CD4-positive, alpha-beta T cell treated with Interleukin-2 at 100 ng/mL for 4 hours (primary cell): ENCODE measurements at places on chromosomes 6 and 20.

GRCh38 chr6:119896806-119897205 is 547.2 kb upstream of the MAN1A1 start:
- no peak for DNase-seq

DNA sequence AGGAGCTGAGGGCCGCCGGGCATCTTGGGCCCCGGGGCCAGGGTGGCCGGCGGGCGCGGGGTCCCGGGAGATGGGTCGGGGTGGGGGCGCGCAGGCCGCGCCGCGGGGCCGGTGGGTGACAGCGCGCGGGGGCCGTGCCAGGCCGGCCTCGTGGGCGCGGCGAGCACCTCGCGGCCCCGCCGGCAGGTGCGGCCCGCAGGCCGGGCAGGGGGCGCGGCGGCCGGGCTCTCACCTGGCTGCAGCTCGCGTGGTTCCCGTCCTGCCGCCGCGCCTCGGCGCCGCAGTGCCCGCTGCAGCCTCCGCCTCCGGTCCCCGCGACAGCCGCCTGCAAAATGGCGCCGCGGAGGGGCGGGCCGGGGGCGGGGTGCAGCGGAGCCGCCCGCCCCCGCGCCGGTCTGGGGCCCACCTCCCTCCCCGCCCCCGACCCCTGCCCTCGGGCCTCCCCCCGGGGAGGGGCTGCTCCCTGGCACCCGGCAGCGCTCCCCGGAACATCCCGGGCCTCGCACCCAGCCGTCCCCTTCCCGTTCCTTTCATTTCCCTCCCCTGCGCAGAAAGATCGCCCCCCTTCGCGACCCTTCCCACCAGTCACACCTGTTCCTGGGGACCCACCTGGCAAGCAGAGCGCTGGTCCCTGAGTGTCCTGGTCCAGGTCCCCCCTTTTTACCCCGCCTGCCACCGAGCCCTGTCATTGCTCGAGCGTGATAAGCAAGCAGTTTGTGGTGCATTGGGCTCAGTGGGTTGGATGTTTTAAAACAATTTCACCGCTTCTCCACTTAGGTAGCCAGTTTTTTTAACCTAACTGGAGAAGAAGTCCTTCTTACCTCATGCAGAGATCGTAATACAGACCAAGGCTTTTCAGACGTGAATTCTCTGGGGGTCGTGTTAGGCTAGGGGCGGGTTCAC is at the start of gene SLC23A2:
Gene SLC23A2 (minus strand): TSS at position 337 of the 903 bp plus-strand sequence. CDS start 68,948 bp downstream, outside the sequence.
- peak; percentile 31 for DNase-seq

DNA sequence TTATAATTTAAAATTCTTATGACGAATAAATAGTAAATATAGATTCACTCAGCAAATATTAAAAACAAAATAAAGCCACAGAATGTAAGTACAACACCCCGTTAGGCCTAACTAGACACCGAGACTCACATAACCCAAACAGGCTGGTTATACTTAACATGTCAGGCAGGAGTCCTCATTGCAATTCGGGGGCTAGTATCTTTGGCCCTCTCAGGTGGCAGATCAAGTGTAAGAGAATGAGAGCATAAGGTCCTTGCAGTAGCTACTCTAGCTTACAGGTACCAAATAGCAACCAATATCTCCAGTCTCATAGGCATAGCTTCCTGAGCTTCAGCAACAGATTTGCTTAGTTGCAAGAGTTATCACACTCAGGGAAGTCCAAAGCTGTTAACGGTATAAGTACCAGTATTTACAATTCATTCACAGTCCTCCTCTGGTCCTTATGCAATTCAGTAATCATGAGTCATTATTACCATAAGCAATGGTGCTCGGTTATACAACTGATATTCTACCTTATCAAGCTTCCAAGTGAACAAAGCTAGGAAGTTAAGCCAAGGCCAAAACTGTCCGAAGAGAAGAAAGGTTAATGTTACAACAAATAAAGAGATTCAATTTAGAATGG is 20.1 kb downstream of the REV3L start:
- no peak for DNase-seq

GRCh38 chr20:39111359-39112177 is 149.4 kb downstream of the DHX35 start:
- no peak for DNase-seq

DNA sequence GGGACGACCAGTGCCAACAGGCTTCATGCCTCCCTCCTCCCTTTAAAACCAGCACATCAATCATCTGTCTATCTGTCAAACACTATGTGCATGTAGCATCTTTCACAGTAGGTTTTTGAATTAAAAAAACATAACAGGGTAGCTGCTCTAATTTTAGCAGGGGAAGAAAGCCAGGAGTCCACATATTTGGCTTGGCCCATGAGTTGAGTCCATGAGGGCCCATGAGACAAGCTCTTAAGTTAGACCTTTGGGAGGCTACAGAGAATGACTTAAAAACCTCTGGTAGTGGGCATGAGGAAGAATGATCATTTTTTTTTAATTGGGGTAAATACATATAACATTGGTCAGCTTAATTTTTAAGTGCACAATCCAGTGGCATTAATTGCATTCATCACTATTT is 194.9 kb downstream of the UTRN start:
- no peak for DNase-seq

- DNase-seq: no peak
Measured at GRCh38 chr6:102619585-102619984, 1226.1 kb downstream of the GRIK2 start.

- peak; percentile 27 for DNase-seq
Measured at GRCh38 chr20:20664795-20665589, 47.5 kb downstream of the RALGAPA2 start.

DNA sequence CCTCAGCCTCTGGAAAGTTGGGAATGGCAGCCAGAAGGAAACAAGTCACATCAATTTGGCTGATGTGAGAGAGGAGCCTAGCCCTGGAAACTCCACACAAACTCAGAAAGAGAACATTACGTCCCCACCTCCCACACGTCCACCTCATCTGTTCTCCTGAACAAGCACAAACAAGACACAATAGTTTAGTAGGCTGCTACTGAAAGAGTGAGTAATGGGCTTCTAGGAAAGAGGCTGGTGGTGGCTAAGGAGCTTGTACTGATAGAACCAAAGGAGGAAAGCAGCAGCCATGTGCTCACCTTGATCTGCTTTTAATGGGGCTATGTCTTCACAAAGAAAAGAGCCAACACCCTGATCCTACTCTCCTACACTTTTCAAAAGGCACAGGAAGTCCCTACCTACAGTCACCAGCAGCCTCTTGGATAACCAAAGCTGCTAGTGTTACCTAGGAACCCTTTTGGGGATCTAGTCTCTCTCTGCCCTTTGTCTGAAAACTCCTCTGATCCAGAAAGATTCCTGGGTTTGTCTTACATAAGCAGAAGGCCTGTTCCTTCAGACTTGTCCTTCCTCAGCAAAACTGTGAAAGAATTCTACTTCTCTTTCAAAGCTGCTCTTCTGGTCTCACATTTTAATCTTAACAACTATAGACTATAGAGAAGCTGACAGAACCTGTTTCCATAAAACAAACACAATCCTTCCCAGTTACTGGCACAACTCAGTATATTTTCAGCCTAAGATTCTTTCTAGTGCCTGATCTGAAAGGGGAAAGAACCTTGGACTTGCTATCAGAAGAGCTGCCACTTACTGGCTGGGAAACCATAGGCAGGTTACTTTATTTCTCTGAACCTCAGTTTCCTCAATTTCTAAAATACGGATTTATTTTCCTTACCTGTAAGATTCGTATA is 3.1 kb downstream of the PLAGL2 start:
- DNase-seq: peak; percentile 24

GRCh38 chr6:7451326-7451725 is 61.7 kb downstream of the RIOK1 start:
- DNase-seq: no peak
